Dorsolateral prefrontal cortex (tissue), 122 donors: ENCODE measurements at places on chromosomes 2 and 18.

- DNase-seq: no peak
Measured at GRCh38 chr2:133286326-133286922, 281.8 kb downstream of the NCKAP5 start.

GRCh38 chr2:309148-309953, 21.5 kb upstream of the ALKAL2 start:
- no peak for DNase-seq

DNA sequence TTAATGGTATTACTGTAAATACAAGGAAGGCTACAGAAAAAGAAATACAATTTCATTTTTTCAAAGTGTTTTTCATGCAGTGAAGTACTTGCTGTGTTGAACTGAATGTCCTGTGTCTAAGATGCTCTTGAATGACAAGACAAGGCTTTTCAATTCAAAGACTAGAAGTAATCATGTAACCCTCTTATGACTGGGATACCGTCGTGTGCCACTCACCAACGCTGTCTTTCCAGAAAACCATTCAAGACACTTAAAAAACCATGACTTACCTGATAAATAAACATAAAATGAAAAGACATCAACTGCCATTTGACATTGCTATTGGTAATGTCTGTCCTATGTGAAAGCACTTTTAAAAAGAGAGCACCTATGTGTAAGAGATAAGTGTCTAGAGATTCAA, 183.1 kb upstream of the DPP10 start:
- DNase-seq: no peak

DNA sequence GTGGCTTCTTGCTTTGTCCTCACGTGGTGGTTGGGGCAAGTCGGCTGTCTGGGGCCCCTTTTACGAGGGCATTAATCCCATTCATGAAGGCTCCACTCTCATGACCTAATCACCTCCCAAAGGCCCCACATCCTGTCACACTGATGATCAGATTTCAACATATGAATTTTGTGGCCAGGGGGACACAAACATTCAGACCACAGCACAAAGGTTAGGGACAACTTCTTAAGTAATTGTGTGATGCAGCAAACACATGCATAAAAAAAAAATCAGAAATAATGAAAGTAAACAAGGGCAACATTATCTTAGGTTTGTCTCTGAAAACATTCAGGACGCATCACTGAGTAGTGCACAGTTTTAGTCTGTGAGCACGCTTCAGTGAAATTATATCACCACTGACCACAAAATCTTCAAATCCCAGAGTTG, 54.2 kb upstream of the FRZB start:
- DNase-seq: no peak

DNA sequence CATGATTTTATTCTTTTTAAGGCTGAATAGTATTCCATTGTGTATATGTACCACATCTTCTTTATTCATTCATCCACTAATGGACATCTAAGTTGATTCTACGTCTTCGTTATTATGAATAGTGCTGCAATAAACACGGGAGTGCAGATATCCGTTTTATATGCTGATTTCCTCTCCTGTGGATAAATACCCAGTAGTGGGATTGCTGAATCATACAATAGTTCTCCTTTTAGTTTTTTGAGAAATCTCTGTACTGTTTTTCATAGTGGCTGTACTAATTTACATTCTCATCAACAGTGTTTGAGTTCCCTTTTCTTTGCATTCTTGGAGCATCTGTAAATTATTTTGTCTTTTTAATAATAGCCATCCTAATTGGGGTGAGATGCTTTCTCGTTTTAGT, 114.5 kb downstream of the RGPD3 start:
- DNase-seq: no peak

DNA sequence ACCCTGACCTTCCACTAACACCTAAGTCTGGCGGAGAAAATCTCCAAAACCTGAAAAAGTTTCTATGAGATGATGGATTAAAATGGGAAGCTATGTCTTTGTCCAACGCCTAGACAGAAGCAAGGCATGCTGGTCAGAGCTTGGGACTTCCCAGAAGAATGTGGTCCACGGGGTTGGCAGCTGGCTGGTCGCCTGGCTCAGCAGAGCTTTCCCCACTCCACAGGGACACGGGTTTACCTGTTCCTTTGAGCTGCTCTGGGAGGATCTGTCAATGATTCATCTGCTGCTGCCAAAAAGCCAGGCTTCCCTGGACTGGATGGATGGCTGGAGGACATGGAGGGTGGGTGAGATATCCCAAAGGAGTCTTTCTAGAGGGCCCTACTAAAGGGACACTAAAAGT, 10.8 kb downstream of the MBOAT2 start:
- DNase-seq: no peak

GRCh38 chr2:180075870-180076269, 68.8 kb upstream of the CWC22 start:
- DNase-seq: no peak
